ENCODE measurements at places on chromosomes 7 and 10.

- DNase-seq: no peak
Observed at GRCh38 chr7:157263156-157263555, 73.6 kb upstream of the DNAJB6 start.

DNA sequence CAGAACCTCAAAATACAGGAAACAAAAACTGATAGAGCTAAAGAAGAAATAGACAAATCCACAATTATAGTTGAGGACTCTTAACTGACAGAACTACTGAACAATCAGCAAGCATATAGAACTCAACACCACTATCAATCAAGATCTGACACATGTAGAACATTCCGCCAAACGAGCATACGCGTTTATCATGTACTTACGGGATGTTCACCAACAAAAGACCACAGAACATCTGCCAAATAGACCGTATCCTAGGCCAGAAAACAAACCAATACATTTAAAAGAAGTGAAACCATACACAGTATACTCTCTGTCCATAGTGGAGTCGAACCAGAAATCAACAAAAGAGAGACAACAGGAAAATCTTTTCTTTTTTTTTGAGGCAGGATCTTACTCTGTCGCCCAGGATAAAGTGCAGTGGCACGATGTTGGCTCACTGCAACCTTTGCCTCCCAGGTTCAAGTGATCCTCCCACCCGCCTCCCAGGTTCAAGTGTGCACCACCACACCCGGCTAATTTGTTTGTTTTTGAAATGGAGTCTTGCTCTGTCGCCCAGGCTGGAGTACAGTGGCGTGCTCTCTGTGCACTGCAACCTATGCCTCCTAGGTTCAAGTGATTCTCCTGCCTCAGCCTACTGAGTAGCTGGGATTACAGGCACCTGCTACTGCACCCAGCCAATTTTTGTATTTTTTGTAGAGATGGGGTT is 5.1 kb downstream of the GNA12 start:
- DNase-seq: no peak

GRCh38 chr10:71085689-71086438 is 126.5 kb upstream of the UNC5B start:
- DNase-seq: no peak

DNA sequence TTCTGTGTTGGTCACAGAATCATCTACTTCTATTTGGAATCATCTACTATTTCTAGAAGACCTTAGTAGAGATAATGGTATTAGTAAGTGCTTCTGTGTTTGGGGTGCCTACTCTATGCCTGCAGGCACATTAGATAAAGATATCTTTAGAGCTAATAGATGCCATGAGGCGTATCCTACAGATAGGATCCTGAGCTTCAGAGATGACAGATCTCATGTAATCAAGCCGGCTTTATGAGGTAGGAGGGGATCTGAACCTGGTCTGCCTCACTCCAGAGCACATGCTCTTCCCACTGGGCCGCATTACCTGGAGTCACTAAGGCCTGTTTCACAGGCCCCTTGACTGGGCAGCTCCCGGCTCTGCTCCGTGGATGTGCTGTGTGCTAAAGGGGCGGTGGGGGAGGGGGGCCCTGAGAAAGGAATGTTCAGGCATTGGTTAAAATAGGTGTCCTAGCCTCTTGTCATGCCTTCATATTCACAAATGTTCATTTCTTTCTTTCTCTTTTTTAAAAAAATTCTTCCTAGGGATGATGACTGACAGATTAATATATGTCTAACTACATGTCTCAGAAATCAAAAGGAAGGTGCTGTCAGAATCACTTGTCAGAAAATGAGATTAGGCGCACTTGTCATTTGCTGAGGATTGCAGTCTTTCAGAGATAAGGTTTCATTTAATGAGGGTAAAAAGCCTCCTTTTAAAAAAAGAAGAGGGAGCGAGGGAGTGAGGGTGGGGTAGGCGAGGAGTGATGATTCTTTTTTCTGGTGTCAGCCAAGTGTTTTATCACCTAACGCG is 458.0 kb upstream of the GALNT17 start:
- no peak for DNase-seq

DNA sequence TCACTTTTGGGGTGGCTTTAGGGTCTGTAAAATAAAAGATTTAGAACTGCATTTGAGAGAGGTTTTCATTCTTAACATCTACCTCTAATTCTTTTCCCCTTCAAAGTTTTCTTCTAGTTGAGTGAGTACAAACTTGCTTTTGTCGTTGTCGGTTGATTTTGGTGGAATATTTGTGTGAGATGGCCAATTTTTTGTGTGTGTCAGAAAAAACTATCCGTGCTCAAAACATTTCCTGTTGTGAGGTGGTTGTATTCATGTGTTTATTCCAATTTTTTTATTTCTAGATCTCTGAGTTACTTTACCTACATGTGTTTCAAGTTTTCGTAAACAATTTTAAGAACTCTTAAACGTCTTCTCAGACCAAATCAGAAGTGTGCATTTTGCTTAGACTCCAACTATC is 1.6 kb downstream of the AHR start:
- DNase-seq: no peak

DNA sequence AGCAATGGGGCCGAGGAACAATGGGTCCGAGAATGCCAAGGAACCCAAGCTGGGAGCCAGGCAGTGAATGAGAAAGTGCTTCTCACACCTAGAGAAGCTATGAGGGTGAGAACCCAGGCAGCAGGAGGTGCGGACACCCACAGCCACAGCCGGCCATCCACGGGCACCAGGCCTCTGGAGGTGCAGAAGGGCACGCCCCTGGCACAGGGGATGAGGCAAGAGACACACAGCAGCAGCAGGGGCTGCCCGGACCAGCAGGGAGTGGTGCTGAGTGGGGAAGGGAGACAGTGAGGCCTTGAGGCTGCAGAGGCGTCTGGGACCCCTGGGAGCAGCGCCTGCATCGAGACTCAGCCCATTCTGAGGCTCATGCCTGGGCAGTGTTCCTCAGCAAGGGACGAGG is 135.3 kb downstream of the MAD1L1 start:
- no peak for DNase-seq

DNA sequence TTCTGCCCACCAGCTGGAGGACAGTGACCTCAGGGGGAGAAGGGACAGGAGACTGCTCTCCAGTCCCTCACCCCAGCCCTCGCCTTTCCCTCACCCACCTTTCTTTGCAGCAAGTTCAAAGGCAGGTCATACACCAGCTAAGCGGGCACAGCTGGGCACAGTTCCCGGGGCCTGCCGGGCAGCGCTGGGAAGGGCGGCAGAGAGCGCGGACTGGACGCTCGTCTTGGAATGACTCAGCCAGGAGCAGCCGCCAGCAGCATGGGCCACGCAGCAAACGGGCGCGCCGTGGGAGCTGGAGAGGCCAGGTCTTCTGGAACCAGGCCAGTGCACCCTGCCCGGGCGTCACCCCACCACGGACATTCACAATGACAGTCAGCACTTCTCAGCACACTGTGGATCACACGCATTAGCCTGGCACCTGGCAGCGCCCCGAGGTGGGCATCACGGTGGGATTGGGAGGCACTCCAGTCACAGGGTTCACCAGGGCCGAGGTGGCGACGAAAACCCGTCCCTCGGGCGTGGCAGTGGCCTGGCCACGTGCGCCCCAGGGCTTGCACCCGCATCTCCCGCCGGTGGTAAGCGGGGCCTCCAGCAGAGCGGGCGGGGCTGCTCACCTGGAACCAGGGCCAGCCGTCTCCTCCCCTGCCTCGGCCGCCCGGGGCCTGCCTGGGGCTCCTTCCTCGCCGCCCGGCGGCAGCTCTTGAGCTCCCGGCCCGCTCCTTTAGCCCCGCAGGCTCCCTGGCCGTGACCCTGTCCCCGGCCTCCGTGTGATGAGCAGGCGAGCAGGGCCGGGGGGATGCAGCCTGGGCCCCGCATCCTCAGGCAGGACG is 29.0 kb upstream of the WDFY4 start:
- no peak for DNase-seq

DNA sequence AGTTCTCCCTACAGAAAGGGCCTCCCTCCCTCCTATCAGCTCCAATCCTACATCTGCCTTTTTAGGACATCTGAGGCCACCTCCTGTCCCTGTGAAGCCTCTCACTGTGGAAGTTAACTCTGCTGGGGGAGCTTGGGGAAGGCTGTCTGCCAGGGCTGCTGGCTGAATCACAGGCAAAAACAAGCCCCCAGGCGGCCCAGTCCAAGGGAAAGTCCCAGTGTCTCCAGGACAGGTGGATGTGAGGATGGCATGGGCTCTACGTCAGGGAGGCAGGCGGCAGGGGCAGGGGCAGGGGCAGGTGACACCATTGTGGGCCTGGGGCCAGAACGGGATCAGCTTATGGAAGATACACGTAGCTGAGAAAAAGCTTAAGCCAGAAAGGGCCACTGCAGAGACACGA is 240.2 kb downstream of the MAD1L1 start:
- DNase-seq: no peak

GRCh38 chr10:125113691-125114371 is 46.5 kb downstream of the CTBP2 start:
- no peak for DNase-seq

DNA sequence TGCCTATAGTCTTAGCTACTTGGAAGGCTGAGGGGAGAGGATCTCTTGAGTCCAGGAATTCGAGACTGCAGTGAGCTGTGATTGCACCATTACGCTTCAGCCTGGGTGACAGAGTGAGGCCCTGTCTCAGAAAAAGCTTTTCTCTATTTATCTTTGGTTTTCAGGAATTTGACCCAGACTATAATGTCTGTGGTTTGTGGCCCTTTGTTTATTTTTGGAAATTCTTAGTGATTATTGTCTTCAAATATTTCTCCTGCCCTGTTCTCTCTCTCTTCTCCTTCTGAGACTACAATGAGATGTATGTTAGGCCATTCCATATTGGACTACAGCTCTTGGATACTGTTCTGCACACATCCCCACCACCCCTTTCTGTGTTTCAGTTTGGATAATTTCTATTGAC is 4.7 kb downstream of the MUC12 start:
- DNase-seq: no peak

GRCh38 chr7:24178811-24179570 is 105.0 kb upstream of the NPY start:
- DNase-seq: no peak

GRCh38 chr7:154743206-154743605 is 259.7 kb downstream of the PAXIP1 start:
- no peak for DNase-seq

GRCh38 chr10:78028438-78029268 is 662 bp downstream of the POLR3A start:
- DNase-seq: no peak

DNA sequence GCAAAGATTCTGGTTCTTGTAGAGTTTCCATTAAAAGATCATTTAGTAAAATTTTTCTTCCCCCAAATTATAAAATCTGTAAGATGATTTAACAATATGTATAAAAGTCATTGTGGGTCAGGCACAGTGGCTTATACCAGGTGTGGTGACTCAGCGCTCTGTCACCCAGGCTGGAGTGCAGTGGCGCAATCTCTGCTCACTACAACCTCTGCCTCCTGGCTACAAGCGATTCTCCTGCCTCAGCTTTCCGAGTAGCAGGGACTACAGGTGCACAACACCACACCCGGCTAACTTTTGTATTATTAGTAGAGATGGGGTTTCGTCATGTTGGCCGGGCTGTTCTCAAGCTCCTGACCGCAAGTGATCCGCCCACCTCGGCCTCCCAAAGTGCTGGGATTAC is 68.0 kb downstream of the SEPTIN14 start:
- no peak for DNase-seq

DNA sequence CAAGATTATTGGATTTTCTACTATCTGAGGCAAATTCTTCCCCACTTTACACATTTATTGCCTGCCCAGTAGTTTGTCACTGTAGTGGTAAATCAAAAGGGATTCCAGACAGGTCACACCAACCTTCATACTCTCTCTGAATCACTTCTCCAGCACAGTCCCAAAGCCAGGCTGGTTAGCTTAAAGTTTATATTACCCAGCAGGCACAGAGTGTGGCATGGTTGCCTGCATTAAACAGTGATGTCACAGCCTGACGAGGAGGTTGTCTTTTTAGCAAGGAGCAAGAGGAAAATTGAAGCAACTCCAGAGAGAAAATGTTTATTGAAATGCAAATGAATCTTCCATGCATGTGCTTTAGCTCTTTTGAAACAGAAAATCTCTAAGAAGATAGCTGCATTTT is 375.5 kb upstream of the CELF2 start:
- DNase-seq: no peak

DNA sequence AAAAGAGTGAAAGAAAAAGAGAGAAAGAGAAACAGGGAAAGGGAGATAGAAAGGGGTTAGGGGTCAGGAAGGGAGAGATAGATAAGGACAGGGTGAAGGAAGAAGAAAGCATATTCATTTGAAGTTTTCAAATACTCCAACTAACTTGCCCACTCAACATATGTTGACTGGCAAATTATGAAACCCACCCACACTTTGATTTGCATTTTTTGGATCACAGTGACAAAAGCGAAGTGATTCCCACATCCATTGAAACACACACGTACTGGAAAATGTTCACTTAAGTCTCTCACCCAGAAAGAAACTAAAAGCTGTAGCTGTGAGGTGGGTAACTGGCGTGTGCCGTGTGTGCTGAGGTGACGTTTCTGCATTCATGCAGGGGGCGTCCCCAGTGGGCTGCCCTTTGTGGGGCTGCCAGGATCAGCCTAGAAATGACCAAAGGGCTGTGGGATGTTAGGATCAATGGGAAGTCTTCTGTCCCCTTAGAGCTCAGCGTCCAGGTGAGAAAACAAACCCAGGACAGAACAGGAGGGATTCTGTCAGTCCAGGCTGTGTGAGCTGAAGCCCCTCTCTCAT is 134.9 kb upstream of the ADARB2 start:
- DNase-seq: no peak

GRCh38 chr7:39510864-39511354 is 55.3 kb upstream of the YAE1 start:
- peak; percentile 4 for DNase-seq

DNA sequence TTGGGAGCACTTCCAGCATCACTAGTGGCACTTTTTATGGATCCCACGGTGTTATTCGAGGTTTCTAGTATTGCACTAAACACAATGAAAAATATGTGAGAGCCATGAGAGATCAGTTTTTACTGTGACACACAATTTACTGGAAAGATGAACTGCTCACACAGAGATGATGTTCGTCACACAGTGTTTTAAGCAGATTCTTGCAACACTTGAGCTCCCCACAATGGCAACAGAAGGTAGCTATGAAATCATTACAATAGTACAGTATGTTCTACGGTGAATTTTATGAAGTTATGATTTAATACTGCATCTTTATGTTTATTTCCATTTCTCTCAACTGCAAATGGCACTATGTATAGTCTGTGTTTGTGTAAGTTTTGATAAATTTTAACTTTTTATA is 27.4 kb upstream of the ENTPD1 start:
- DNase-seq: no peak

GRCh38 chr7:105916603-105917002 is 40.2 kb upstream of the ATXN7L1 start:
- DNase-seq: no peak

- DNase-seq: peak; percentile 49
Observed at GRCh38 chr7:2886900-2887299, 42.8 kb upstream of the GNA12 start.

- DNase-seq: no peak
Observed at GRCh38 chr7:37757563-37757962, 74.0 kb downstream of the GPR141 start.

- DNase-seq: no peak
Observed at GRCh38 chr7:42742318-42742717, 169.6 kb downstream of the C7orf25 start.

- DNase-seq: no peak
Observed at GRCh38 chr7:151314401-151314800, 27.2 kb upstream of the NUB1 start.

Measured in stimulated activated CD4-positive, alpha-beta T cell treated with anti-CD3 and anti-CD28 coated beads, Interleukin-1b, Interleukin-23, amount 100 ng/mL, for 48 hours (primary cell).